ENCODE measurements at places on chromosomes 5 and 9.
A peak's percentile ranks its signal among the peaks of the same experiment; 100 is the strongest.

GRCh38 chr5:36728697-36729543, 122.5 kb downstream of the SLC1A3 start:
- no peak overlapping the region for H3K27ac ChIP-seq
- H3K4me3 ChIP-seq = no peak overlapping the region
- no peaks in the 10 kb centered on the region for H3K4me1 ChIP-seq
- no peaks in the 10 kb centered on the region for H3K27me3 ChIP-seq
- H3K36me3 ChIP-seq = no peaks in the 10 kb centered on the region

DNA sequence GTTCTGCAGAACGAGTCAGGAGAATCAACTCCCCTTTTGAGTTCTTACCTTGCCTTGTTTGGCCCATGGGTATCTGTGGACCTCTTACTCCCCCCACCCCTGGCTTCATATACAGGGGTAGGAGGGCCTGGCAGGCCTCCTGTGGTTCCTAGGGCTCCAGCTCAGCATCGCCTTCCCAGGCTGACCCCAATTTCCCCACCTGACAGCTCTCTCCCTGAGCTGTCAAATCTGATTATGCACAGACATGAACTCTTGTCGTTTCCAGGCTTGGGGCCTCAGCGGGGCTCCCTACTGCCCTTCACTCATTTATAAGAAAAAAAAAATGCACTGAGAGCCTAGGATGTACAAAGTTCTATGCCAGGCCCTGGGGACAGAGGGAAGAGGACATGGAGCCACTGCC, 67.9 kb downstream of the PTPN3 start:
- H3K4me3 ChIP-seq = no peak overlapping the region
- no peaks in the 10 kb centered on the region for H3K27me3 ChIP-seq

- no peak overlapping the region for H3K27ac ChIP-seq
- no peak for DNase-seq
- H3K27me3 ChIP-seq = no peaks in the 10 kb centered on the region
- no peak overlapping the region for H3K4me3 ChIP-seq
- H3K36me3 ChIP-seq = no peaks in the 10 kb centered on the region
- H3K4me1 ChIP-seq = no peaks in the 10 kb centered on the region
Observed at GRCh38 chr5:132289097-132289496, 5.1 kb upstream of the SLC22A4 start.

DNA sequence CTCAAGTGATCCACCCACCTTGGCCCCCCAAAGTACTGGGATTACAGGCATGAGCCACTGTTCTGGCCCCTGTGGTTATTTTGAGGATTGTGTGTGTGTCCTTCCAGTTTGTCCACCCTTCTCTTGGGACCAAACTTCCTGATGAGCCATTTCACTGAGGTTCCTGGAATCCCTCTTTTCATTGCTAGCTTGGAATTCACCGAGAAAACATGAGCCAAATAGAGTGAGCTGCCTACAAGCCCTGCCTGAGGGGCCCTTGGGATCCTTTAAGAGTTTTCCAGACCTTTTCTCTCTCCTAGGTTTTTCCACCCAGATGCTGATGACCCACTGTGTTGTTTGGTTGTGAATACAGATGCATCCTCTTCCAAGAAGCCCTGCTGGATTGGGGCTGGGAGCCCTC, 13.2 kb upstream of the KIF12 start:
- no peak for DNase-seq
- no peaks in the 10 kb centered on the region for H3K36me3 ChIP-seq
- H3K27ac ChIP-seq = no peak overlapping the region
- H3K4me1 ChIP-seq = no peaks in the 10 kb centered on the region

DNA sequence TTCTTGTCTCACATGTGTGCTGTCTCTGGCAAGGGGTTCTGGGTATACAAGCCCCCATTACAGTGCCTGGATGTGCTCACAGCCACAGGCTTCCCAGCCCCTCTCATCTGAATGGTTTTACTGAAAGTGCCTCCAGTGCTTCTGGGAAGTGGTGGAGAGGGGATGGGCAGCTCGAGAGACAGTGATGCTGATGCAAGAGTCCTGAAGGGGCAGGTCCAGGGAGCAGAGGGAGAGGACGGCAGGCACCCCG, 93.5 kb downstream of the PHF2 start:
- no peak overlapping the region for H3K27ac ChIP-seq
- no peaks in the 10 kb centered on the region for H3K27me3 ChIP-seq
- no peak overlapping the region for H3K4me3 ChIP-seq
- no peaks in the 10 kb centered on the region for H3K4me1 ChIP-seq

DNA sequence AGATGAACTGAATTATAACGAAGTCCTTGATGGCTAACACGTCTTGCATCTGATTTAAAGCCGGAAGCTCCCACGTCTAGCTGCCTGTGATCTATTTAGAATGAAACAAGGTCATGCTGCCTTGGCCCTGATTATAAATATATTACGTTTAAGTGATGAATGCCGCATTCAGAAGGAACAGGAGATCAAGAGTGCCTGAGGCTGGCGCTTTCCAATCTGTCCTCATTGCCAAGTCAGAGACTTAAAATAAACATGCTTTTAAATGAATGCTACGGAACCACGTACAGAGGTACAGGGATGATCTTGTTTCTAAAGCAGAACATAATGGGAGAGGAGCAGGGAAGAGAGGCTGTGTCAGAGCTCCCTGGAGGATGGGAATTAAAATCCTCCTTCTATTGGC, 292.8 kb downstream of the TLE1 start:
- no peak for DNase-seq
- no peaks in the 10 kb centered on the region for H3K4me1 ChIP-seq
- no peaks in the 10 kb centered on the region for H3K27me3 ChIP-seq
- H3K4me3 ChIP-seq = no peak overlapping the region

DNA sequence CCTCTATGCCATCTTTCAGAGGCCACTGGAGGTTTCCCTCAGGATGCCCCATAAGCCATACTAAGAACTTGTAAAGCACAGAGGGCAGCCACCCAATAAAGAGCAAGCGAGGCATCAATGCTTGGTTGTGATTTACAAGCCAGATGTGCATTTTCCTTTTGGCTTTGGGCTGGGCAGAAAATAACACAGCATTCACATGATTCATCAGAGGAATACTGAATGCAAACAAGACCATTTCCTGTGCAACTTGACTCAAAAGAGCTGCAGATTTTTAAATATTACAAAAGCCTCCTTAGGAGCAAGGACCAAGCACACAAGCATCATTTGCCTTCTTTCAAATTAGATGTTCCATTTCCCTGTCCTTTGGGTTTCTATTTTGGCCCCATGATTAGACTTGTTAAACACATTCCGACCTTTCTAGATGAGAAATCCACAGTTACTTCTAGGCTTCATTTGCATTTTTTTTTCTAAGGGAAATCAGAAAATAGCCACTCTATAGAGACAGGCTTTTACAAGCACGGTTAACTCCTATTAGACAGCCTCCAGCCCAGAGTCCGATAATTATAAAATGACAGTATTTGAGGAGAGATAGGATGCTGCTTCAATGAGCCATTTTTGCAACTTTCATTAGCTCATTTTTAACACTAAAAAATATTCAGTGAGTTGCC, 207.8 kb downstream of the SEMA5A start:
- H3K4me1 ChIP-seq = no peaks in the 10 kb centered on the region
- no peak overlapping the region for H3K27ac ChIP-seq
- no peak for DNase-seq
- H3K27me3 ChIP-seq = no peaks in the 10 kb centered on the region
- no peaks in the 10 kb centered on the region for H3K36me3 ChIP-seq

DNA sequence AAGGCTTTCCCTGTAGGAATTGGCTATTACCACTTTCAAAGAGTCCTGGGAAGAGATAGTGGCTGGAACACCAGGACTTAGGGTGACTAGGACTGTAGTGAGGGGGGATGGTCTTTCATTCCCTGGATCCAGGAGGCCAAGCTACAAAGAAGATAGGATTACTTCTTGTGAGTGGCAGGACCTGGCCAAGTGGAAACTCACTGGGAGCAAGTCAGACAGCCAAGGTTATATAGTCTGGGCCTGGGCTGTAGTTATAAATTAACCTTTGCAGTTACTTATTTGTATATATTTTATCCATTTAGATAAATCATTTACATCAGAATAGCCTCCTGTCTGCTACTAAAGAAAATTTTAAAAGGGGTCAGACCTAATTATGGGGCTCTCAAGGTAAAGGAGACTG, 124.3 kb downstream of the TLR4 start:
- peaks cover 26% of the 10 kb centered on the region for H3K4me1 ChIP-seq
- no peak overlapping the region for H3K4me3 ChIP-seq
- no peak overlapping the region for H3K27ac ChIP-seq
- H3K27me3 ChIP-seq = no peaks in the 10 kb centered on the region
- H3K36me3 ChIP-seq = no peaks in the 10 kb centered on the region

DNA sequence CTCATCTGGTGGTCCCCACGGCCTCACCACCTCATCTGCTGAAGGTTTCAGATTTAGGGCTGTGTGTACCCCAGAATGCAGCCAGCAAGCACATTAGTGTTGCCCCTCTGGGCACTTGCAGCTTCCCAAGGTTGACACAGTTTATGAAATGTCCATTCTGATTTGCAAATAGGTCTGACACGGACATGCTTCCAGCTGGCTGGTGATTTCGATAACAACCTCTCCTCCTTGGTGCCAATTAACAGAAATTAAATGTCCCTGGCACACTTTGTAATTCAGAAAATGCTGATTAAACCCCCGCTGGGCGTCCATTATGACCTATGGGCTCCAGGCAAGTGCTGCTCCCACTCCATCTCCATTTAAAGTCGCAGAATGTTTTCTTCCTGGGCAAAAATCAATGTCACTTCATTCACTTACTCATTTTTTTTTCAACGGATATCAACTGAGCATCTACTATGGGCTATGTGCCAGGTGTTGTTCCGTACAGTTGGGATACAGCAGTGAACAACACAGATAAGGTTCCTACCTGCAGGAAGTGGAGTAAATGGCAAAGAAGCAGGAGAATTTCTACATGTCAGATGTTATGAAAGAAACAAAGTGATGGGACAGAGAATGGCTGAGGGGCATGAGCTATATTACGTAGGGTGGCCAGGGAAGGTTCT, 32.0 kb downstream of the PLAC8L1 start:
- no peaks in the 10 kb centered on the region for H3K27me3 ChIP-seq
- no peak for DNase-seq
- no peaks in the 10 kb centered on the region for H3K36me3 ChIP-seq
- H3K4me3 ChIP-seq = no peak overlapping the region
- H3K4me1 ChIP-seq = no peaks in the 10 kb centered on the region
- H3K27ac ChIP-seq = no peak overlapping the region

GRCh38 chr5:150438873-150439546, 10.5 kb downstream of the RPS14 start:
- H3K27me3 ChIP-seq = no peaks in the 10 kb centered on the region
- H3K4me3 ChIP-seq = no peak overlapping the region

- no peak for DNase-seq
- H3K36me3 ChIP-seq = no peaks in the 10 kb centered on the region
- H3K4me1 ChIP-seq = no peaks in the 10 kb centered on the region
Observed at GRCh38 chr9:5735072-5735471, 97.8 kb downstream of the ERMP1 start.

GRCh38 chr5:83553000-83553486, 81.5 kb downstream of the VCAN start:
- no peaks in the 10 kb centered on the region for H3K4me1 ChIP-seq
- no peak overlapping the region for H3K27ac ChIP-seq
- H3K4me3 ChIP-seq = no peak overlapping the region
- no peaks in the 10 kb centered on the region for H3K36me3 ChIP-seq
- H3K27me3 ChIP-seq = no peaks in the 10 kb centered on the region
- DNase-seq = no peak

DNA sequence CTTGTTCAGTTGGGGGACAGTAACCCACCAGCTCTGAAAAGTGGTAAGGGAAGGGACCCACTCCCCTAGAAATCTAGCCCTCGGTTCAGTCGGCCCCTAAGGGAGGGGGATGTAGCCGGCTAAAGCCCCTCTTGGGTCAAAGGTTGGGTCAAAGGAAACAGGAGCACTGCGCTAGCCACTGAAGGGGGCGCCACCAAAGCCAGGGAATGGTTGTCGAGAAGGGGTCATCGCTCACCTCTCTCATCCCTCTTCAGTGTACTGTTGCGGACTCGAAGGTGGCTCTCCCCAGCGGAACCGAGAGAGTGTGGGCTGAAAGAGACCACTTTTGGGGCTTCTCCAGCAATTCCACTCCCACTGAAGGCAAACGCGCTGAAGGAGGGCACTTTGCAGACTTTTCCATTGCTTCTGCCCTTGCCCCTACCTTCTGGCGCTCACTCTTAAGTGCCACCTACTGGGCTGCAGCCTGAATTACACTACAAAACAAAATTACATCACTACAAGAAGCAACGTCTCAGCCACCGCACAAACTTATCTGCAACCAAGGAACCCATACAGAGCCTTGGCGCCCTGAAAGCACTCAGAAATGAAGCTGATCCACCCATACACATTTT, 396.9 kb downstream of the PDE4D start:
- no peaks in the 10 kb centered on the region for H3K27me3 ChIP-seq
- H3K4me1 ChIP-seq = no peaks in the 10 kb centered on the region
- no peaks in the 10 kb centered on the region for H3K36me3 ChIP-seq
- H3K4me3 ChIP-seq = no peak overlapping the region

DNA sequence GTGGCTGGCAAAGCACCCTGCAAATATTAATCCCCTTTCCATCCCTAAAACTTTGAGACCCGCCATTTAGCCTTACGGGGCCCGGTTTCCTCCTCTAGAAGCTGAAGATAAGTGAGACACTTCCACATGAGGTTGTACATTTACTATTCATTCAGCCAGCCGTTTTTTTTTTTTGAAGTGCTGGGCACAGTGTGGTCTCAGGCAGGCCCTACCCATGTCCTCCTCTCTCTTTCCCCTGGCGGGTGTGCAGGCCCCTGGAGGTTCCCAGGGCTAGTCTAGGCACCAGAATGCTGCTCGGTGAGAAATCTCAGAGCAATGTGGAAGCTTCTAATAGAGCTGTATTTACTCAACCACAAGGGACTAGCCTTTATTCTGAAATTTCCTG, 107.4 kb upstream of the LARP1 start:
- peak overlapping the region; percentile 54 for H3K4me3 ChIP-seq
- H3K27ac ChIP-seq = no peak overlapping the region
- no peak for DNase-seq
- H3K4me1 ChIP-seq = no peaks in the 10 kb centered on the region
- no peaks in the 10 kb centered on the region for H3K36me3 ChIP-seq

DNA sequence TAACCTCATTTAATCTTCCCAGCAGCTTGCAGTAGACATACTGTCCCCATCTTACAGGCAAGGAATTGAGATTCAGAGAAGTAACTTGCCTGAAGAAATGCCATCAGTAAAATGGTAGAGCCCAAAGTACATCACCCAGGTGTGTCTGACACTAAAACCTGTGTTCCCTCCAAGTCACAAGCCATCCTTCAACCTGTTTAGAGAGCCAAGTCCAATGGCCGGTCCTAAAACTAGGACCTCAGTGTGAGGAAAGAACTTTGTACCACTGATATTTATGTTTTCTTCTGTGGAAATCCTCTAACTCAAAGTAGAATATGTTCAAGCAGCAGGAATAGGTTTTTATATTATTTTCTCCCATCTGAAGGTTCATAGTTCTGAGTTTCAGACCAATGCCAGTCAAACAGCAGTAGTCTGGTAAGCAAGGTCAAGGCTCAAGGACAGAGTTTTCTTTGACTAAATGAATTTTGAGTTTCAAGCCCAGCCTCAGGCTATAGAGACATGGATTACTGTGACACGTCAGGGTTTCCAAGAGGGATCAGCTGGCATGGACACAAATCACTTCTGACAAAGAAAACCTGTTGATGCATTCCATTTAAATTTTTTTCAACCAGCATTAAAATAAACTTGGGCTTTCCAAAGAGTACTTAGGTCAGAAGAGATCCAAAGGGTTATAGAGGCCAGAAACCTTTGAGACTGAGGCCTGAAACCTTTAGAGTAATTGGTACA, 80.9 kb upstream of the PLPP6 start:
- no peak for DNase-seq
- no peaks in the 10 kb centered on the region for H3K4me1 ChIP-seq
- no peak overlapping the region for H3K27ac ChIP-seq

GRCh38 chr5:116502138-116502537, 72.5 kb downstream of the SEMA6A start:
- no peaks in the 10 kb centered on the region for H3K36me3 ChIP-seq
- no peak overlapping the region for H3K27ac ChIP-seq
- H3K4me3 ChIP-seq = no peak overlapping the region
- no peaks in the 10 kb centered on the region for H3K27me3 ChIP-seq
- no peaks in the 10 kb centered on the region for H3K4me1 ChIP-seq

Measured in naive thymus-derived CD4-positive, alpha-beta T cell (primary cell).